Placental pericyte (primary cell): ENCODE measurements at places on chromosomes 1 and 21. TPM values are rescaled to one million over a fixed set of nuclear protein-coding genes. Genes with fewer than 3 reads are reported as not detected.

The KRTAP7-1 gene
- total RNA-seq, result not detected in 2 replicates

The COL8A2 gene
- 5.0 and 6.7 TPM in 2 replicates for total RNA-seq

The MANEAL gene
- total RNA-seq, result 0.57 and 0.66 TPM in 2 replicates

The CYP2J2 gene
- 0.29 TPM in 1 of 2 replicates, not detected in the other for total RNA-seq

The ZNF683 gene
- total RNA-seq, result not detected in 2 replicates

The ANGPTL7 gene
- 0.88 TPM in 1 of 2 replicates, not detected in the other for total RNA-seq

The RC3H1 gene
- 22.5 and 35.1 TPM in 2 replicates for total RNA-seq

The SNX7 gene
- total RNA-seq, result 22.5 and 47.5 TPM in 2 replicates

The SLC1A7 gene
- 0.14 and 3.7 TPM in 2 replicates for total RNA-seq

The NBL1 gene
- total RNA-seq, result 38.3 and 111 TPM in 2 replicates

The DIO1 gene
- not detected in 2 replicates for total RNA-seq

The PRR9 gene
- 0.22 and 0.29 TPM in 2 replicates for total RNA-seq

The FALEC gene
- not detected in 2 replicates for total RNA-seq

The RORC gene
- not detected in 2 replicates for total RNA-seq

The CYP4A22 gene
- not detected in 2 replicates for total RNA-seq

The GBP5 gene
- under 0.01 TPM in 1 of 2 replicates, not detected in the other for total RNA-seq

The SPATA1 gene
- total RNA-seq, result 0.43 and 0.88 TPM in 2 replicates

The C1orf87 gene
- total RNA-seq, result not detected in 2 replicates

The CMPK1 gene
- 63.0 and 103 TPM in 2 replicates for total RNA-seq

The NCAM2 gene
- total RNA-seq, result 0.29 and 2.4 TPM in 2 replicates

The CTNNBIP1 gene
- 15.3 and 42.4 TPM in 2 replicates for total RNA-seq

The CFAP141 gene
- total RNA-seq, result not detected in 2 replicates

The PIGR gene
- total RNA-seq, result not detected in 2 replicates

The ZBTB8A gene
- total RNA-seq, result 5.2 and 8.1 TPM in 2 replicates

The MEX3A gene
- 0.22 and 2.3 TPM in 2 replicates for total RNA-seq

The MAP3K7CL gene
- 15.1 and 26.6 TPM in 2 replicates for total RNA-seq

The PTGFRN gene
- 1.3 and 2.7 TPM in 2 replicates for total RNA-seq

The IRF6 gene
- under 0.01 and 0.14 TPM in 2 replicates for total RNA-seq

The ETNK2 gene
- total RNA-seq, result 3.1 and 3.4 TPM in 2 replicates

The KRTAP19-1 gene
- total RNA-seq, result not detected in 2 replicates

The LORICRIN gene
- total RNA-seq, result not detected in 2 replicates

The CHML gene
- total RNA-seq, result 9.2 and 14.7 TPM in 2 replicates

The LCE2A gene
- 0.57 TPM in 1 of 2 replicates, not detected in the other for total RNA-seq

The TMEM81 gene
- 1.3 and 1.7 TPM in 2 replicates for total RNA-seq

The LMOD1 gene
- 5.4 and 5.9 TPM in 2 replicates for total RNA-seq

The OR14K1 gene
- not detected in 2 replicates for total RNA-seq

The PRAMEF2 gene
- not detected in 2 replicates for total RNA-seq

The PMF1 gene
- total RNA-seq, result 36.5 and 39.2 TPM in 2 replicates

The CLCA4 gene
- not detected in 2 replicates for total RNA-seq

The PCNT gene
- 12.3 and 35.5 TPM in 2 replicates for total RNA-seq

The SLC35F3 gene
- 1.9 TPM in 1 of 2 replicates, not detected in the other for total RNA-seq

The TNNT2 gene
- total RNA-seq, result under 0.01 TPM in 1 of 2 replicates, not detected in the other

The RBP7 gene
- not detected in 2 replicates for total RNA-seq

The PTGER3 gene
- under 0.01 and 1.6 TPM in 2 replicates for total RNA-seq

The PROK1 gene
- not detected in 2 replicates for total RNA-seq

The ALPL gene
- 1.4 and 2.2 TPM in 2 replicates for total RNA-seq
